ENCODE measurements at places on chromosomes 2 and 18.
A peak's percentile ranks its signal among the peaks of the same experiment; 100 is the strongest.

DNA sequence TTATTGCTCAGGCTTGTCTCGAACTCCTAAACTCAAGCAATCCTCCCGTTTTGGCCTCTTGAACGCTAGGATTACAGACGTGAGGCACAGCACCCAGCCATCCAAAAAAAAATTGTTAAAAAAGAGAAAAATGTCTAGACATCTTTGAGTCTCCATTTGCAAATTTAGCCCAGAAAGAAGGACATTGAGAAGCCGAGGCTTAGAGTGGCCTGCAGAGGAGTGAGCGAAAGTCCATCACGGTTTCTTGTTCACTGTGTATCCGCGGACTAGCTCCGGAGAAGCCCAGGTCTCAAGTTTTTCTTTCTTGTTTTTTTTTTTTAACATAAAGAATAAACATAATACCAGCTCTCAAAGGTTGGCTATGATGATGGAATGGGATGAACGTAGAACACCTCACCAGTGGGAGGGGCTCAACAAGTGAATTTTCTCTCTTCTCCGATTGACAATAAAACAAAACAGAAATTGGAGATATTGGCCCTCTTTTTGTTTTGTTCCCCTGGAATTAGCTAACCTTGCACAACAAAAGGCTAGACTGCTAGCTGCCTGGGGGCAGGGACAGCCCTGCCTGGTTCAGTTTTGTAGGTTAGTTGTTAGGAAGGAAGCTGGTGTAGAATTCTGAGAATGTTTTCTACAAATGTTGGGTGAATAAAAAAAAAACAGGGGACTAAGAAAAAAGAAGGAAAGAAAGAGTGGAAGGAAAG is 163.4 kb downstream of the MYCN start:
- DNase-seq: no peak

DNA sequence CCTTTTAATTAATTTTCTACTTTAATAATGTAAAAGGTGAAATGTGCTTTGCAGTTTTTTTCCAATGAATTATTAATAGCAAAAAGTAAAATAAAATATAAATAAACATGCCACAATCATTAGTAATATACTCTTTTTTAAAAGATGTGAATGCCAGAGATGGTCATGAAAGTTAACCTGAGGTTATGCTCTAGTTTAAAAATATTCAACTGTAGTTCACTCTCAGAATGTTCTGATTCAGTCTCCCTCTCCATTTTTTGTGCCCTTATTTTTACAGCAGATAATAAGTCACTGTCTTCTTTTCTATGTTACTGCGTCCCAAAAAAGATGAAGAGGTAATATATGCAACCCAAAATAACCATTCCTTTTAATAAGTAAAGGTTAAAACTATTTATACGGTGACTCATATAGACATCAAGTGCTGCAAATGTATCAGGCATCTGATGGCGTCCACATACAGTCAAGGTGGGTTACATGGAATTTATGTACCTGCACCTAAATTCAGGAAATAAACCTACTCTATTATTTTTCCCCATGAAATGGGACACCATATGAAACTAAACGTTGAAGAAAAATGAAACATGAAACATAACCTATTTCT is 153.6 kb upstream of the ZNF804A start:
- no peak for DNase-seq

- no peak for DNase-seq
Measured at GRCh38 chr2:108396845-108397244, 19.1 kb downstream of the SULT1C4 start.

- no peak for DNase-seq
Measured at GRCh38 chr2:33042265-33042664, 95.5 kb downstream of the LTBP1 start.

DNA sequence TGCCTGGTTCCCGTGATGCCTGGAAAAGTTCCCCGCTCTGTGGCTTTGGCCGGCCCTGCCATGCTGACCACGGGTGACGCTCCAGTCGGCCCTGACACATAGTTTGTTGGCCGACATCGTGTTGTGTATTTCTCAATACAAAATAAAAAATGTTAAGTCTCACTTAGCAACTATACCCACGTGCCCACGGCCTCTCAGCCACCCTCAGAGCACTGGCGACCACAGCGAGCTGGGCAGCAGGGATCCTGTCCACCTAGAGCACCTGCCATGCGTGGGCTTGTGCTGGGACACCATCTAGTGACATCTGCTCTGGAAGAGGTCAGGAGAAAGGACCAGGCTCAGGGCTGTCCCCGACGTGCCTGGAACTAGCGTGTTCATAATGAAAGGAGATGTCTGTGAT is 261.7 kb downstream of the HDAC4 start:
- no peak for DNase-seq

DNA sequence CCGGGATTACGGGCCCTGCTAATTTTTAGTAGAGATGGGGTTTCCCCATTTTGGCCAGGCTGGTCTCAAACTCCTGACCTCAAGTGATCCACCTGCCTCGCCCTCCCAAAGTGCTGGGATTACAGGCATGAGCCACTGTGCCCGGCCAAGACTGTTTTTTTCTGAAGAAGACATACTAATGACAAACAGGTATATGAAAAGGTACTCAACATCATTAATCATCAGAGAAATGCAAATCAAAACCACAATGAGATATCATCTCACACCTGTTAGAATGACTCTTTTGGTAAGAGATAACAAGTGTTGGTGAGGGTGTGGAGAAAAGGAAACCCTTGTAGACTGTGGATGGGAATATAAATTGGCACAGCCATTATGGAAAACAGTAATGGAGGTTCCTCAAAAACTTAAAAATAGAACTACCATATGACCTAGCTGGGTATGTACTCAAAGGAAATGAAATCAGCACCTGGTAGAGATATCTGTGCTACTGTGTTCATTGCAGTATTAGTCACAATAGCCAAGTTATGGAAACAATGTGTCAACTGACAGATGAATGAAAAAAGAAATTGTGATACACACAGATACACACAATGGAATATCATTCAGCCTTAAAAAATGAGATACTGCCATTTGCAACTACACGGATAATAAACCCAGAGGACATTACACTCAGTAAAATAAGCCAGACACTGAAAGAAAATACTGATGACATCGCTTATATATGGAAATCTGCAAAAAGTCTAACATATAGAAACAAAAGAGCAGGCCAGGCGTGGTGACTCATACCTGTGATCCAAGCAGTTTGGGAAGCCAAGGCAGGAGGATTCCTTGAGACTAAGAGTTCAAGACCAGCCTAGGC is 20.8 kb downstream of the SOS1 start:
- DNase-seq: no peak

DNA sequence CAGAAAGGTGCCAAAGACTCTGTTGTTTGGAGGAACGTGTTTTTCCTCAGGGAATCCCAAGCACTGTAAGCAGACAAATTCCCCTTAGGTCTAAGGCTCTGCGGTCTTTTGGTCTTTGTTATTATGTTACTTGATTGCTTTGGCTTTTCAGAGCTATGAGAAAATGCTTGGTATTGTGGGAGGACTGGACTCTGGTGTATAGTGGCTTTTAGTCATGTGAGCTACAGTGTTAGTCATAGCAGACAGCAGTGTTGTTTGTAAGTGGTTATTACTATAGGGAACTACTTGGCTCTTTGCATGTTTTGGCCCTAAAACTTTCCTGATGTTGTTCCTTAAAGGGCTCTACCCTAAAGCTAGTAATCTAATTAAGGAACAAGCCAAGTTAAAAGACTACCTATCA is 956.2 kb upstream of the LRATD1 start:
- DNase-seq: no peak

GRCh38 chr2:95158891-95159619 is 593 bp downstream of the ZNF514 start:
- DNase-seq: peak; percentile 39

- DNase-seq: peak; percentile 60
Measured at GRCh38 chr2:100242891-100243619, 79.2 kb downstream of the LONRF2 start.

DNA sequence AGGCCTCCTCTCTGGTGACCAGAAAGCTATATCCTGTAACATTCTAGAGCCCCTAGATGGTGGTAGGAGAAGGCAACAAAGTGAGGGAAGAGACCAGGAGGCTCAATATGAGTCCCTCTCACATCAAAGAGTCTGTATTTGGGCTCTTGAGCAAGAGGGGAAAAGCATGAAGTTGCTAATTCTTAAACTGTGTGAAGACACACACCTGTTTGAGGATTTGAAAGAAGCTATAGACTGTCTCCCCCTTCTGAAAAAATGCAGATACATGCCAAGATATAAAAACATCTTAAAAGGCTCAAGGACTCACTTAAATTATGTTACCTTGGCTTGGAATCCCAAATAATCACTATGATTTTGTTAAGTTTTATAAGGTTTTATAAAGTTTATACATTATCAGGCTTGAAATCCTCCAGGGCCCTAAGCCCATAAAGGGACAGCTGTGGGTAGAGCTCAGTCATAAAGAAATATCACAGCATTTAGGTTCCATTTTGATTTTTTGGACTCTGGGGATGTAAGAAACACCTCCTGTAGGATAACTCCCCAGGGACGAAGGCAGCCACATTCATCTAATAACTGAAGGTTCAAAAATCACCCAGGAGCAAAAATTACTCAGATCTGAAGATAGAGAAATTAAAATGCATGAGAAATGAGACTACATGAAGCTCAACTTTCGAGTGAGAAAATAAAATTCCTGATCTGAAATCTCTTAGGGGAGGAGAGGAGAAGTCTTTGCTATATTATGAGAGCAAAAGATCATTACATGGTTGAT is 136.1 kb upstream of the LGALSL start:
- no peak for DNase-seq

- no peak for DNase-seq
Measured at GRCh38 chr2:135800513-135801460, 36.2 kb downstream of the LCT start.

DNA sequence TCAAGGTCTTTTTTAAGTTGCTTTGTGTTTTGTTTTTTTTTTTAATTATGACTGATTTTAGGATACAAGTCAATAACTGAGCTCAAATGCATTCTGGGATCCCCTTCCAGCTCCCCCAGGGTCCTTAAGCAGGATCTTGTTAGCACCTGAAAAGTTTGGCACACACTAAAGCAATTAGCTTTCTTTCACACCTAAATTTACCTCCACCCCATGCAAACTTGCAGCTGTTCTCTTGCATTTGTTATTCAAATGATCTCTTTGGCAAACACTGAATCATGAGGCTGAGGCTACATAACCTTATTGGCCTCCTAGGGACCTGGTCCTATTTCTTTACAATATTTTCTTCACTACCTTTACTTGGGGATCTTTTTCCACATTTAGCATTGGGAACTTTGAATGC is 2026.1 kb upstream of the CELF4 start:
- no peak for DNase-seq

DNA sequence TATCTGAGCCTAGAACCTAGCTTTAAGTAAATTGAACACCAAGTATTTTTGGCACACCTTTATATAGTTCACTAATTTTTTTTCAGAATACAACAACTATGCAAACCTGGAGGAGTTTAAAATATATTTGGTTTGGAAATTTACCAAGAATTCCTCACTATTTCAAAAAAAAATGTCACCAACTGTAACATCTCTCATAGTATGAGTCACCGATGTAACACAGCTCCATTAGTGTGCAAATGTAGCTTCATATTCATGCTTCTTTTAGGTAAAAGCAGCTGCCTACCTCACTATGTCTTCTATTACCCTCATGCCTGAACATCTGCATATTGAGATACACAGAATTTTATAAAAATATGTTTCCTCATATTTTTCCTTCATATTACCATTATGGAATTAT is 80.5 kb downstream of the NRXN1 start:
- no peak for DNase-seq

DNA sequence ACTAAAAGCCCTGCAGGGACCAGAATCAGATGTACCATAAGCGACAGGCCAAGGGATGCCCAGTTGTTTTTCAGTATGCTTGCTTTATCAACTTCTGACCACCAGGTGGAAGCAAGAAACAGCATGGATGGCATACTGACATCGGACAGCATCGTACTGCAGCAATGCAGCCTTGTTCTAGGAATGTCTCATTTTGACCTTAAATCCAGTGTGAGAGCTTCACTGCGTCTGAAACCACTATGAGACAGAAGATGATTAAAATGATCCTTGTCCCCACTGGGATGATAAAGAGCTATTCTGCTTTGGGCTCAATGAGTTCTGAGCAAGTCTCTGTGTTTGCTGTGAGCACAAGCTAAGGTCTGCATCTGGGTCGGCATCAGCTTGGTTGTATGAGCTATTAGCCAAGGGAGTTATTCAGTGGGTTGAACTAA is 54.3 kb downstream of the CDK15 start:
- DNase-seq: peak; percentile 47

DNA sequence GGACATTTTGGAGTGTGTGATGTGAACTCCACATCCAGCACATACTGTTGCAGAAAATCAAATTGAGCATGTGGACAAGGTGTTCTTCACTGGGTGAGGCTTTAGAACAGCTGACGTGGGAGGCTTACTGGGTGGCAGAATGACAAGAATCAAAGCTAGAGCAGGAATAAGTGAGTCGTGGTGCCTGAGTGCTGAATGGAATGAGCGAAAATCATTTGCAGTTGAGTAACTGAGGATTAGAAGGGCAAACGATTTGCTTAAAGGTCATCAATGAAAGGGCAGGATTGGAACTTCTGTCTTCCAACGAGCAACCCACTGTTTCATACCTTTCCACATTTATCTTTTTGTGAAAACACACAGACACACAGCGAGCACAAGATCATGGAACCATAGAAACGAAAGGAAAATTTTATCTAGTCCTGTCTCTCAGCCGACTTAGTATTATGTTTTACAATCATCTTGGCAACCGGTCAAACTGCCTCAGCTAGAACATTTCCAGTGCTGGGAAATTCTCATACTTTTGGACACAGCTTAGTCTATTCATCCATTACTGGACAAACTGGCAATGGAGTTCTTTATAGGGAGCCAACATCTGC is 7.2 kb upstream of the DAW1 start:
- no peak for DNase-seq

GRCh38 chr2:26580751-26581150 is 60.4 kb downstream of the CIB4 start:
- no peak for DNase-seq

- DNase-seq: no peak
Measured at GRCh38 chr2:173553593-173553992, 198.9 kb downstream of the CDCA7 start.

DNA sequence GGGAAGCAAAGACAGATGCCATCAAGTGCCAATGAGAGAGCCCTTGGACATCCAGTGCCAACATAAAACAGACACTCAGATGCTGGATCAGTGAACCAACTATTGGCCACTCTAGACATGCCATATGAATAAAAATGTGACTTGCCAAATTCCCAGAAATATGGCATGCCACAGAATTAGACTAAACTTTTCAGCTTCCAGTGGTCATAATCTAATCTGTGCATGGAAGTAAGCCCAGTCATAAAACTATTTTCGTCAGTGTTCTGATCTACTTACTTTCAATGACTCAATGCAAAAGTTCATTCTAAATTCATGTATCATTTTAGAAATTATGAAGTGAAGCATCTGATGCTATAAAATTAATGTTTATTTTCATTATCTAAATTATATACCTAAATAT is 1506.2 kb upstream of the NXPH2 start:
- no peak for DNase-seq

- no peak for DNase-seq
Measured at GRCh38 chr2:66601624-66602023, 166.7 kb downstream of the MEIS1 start.

DNA sequence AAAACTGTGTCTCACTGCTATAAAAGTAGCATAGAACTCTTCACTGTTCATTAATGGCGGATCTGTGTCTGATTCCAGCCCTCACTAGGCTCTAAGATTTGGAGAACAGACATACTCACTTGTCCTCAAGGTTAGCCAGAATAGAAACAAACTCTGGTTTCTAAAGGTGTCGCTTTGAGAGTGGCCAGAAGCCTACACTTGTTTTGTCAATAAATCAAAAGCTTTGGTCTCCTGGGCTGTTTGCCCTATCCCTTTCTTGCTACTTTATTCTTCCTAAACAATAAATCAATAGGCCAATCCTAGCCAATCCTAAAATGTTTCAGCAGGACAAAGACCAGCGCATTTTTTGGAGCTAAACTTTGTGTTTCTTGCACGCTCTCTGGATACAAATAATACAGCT is 1064.6 kb upstream of the CHAC2 start:
- no peak for DNase-seq
